ENCODE measurements at places on chromosomes 16 and 17.
A peak's percentile ranks its signal among the peaks of the same experiment; 100 is the strongest.

- DNase-seq = no peak
Observed at GRCh38 chr17:57308543-57309186, 52.3 kb downstream of the MSI2 start.

DNA sequence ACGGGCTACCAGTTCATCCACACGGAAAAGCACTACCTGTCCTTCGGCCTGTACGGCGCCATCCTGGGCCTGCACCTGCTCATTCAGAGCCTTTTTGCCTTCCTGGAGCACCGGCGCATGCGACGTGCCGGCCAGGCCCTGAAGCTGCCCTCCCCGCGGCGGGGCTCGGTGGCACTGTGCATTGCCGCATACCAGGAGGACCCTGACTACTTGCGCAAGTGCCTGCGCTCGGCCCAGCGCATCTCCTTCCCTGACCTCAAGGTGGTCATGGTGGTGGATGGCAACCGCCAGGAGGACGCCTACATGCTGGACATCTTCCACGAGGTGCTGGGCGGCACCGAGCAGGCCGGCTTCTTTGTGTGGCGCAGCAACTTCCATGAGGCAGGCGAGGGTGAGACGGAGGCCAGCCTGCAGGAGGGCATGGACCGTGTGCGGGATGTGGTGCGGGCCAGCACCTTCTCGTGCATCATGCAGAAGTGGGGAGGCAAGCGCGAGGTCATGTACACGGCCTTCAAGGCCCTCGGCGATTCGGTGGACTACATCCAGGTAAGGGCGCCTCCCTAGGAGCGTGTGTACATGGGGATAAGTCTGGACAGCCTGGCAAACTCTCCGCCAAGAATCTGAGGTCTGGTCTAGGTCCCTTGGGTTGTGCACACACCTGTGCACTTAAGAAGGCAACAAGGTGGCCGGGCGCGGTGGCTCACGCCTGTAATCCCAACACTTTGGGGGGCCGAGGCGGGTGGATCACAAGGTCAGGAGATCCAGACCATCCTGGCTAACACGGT is 4.2 kb downstream of the HAS3 start:
- DNase-seq = no peak

DNA sequence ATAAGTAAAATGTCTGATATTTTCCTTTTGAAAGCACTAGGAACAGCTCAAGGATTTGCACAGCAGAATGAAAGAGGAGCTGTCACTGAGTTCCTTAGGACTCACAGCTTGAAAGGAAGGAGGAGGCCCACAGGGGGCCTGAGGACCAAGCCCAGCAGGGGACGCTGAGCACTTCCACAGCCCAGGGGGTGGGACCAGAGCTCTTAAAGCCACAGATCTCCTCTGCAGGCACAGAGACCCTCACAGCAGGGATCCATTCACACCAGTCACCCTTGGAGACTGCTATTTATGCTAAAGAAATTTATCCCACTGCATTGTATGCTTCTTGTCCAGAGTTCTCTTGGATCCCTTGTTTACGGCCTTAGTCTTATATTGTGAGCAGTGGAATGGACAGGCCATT is 253.3 kb downstream of the STX8 start:
- no peak for DNase-seq

- no peak for DNase-seq
Observed at GRCh38 chr16:83248735-83249463, 558.9 kb upstream of the HSBP1 start.

- no peak for DNase-seq
Observed at GRCh38 chr16:24367186-24367710, 111.1 kb downstream of the CACNG3 start.

GRCh38 chr17:65559804-65560627 is 1.4 kb downstream of the AXIN2 start:
- peak; percentile 35 for DNase-seq

GRCh38 chr17:72466606-72467005 is 345.8 kb downstream of the SOX9 start:
- no peak for DNase-seq

GRCh38 chr16:50881956-50882355 is 140.1 kb downstream of the CYLD start:
- DNase-seq = no peak

Data from activated naive CD4-positive, alpha-beta T cell treated with Interleukin-2 at 50 U/mL for 16 hours (primary cell).